ENCODE measurements at places on chromosomes 7 and 10.

DNA sequence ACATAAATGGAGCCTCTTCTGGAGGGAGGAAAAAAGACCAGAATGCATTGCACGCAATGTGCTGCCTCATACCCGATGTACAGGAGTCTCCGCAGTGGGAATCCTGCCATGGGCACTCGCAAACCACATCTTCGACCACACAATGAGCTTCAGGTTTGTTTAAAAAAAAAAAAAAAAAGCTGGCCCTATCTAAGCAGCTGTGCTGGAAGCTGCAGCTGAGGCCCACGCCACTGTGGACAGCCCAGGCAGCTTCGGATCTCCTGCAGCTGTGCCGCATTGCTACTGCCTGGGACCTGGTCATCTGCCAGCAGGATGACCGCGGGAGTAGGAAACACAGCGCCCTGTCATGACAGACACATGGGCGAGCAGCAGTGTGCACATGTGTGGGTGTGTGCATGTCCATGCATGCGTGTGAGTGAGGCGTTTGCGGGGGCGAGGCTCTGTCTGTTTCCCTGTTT is 26.0 kb downstream of the EN2 start:
- DNase-seq = no peak

DNA sequence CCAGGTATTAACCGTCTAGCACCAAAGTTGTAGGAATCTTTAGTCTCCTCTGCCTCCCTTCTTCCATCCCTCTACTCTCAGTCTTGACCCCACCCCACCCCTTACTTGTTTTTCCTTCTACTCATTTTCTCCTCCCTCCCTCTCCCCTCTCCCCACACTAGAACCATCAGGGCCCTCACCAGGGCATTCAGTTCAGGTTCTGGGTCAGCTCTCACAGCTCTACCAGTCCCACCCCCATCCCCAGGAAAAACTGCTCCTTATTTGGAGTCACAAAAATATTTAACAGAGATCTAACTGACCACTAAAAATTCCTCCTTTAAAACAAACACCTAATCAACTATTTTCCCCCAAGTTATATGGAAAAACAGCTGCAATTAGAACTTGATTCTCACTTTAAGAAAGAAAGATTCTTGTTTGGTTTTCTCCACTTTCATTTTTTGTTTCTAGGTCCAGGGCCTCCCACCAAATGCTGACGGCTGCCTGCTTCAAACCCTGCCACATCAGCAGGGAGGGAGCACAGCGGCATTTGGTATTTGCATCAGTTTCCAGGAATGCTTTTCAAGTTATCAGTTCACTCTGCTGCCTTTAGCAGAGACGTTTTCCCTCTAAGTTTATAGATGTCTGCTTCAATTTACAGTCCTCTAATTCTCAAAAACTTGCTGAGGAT is 2.8 kb upstream of the COL1A2 start:
- no peak for DNase-seq

DNA sequence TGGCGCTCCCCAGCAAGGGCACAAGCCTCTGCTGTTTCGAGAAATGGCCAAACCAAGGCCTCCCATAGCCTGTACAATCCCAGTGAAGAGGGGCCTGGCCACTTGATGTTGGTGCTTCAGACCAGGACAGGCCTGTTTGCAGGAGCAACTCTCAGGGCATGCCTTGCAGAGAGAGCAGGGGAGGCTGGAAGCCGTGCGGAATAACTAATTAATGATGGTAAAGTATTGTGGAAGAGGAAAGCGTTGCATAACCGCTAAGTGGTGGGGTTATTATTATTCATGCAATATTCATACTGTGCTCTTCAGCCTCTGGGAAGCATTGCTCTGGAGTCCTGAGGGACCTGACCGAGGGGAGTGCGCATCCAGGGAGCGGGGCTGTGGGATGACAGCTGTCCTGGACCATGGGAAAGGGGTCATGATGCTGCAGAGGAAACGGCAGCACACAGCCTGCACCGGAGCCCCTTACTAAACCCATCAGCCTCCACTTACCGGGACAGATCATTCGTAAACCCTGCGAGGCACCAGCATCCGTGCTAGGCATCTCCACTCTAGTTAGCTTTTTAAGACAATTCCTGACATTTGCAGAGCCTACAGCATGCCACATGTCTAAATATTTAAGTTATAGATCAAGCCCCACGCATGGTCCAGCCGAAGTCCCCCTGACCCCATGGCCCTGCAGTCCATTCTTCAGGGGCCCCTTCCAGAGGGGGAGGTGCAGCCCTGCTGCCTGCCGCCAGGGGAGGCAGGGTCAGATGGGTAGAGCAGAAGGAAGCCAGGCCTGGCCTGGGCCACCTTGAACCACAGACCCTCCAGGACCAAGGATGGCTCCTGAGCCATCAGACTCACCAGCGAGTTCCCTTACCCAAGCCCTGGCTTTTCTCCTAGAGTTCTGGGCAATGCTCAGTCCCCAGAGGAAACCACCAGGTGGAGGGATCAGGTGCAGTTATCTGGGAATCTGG is 11.6 kb downstream of the TMEM273 start:
- DNase-seq = no peak

- no peak for DNase-seq
These were observed 337.1 kb downstream of the RNLS start for GRCh38 chr10:88245974-88246511.

DNA sequence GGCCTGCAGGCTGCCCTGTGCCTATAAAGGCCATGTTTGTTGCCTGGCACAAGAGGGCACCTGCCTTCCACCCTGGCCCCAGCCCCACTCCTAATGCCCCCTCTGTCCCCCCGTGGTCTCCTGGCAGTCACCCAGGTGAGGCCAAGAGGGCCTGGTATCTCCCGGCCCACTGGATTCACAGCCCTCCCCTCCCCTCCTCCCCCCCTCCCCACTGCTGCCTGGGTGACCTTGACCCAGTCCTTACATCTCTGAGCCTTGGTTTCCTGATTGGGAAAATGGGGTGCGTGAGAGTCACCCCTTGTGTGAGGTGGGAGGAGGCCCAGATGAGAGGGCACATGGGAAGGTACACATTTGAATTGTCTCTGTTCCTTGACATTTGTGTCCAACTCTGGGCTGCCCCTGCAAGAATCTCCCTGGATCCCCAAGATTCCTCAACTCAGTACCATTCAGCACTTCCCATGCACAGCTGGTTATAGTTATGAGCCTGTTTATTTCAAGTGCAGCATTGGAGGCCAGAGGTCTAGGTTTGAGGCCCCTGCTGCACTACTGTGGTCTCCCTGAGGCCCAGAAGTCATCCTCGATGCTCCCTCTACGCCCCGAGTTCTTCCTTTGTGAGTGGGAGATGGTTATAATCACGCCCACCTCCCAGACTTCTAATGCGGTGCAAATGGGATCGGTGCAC is 58.9 kb downstream of the TMEM270 start:
- DNase-seq = no peak

All from activated T-cell treated with anti-CD3 and anti-CD28 coated beads for 1 hour (primary cell).